ENCODE measurements at places on chromosomes 1 and 21.
A peak's percentile ranks its signal among the peaks of the same experiment; 100 is the strongest.

DNA sequence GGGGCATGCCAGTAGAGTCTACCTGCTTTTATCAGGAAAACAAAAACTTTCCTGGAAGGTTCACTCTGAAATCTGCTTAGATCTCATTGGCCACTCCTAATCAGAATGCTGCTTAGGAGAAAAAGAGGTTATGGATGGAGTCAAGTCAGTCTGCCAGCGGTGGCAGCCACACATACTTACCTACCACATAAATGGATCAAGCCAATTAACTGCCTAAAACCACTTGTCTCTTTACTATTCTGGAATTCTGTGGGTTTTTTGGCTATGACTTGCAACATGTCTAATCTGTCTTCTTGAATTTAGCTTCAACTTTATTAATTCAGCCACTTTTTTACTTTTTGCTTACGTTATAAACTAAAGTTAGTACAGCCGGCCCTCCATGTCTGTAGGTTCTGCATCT is 140.2 kb upstream of the SERTAD4 start:
- no peak for DNase-seq

GRCh38 chr1:222167111-222167510 is 380.8 kb downstream of the HHIPL2 start:
- peak; percentile 40 for DNase-seq

GRCh38 chr1:72281144-72281543 is 1.2 kb downstream of the NEGR1 start:
- peak; percentile 21 for DNase-seq

GRCh38 chr1:67599085-67599484 is 85.9 kb upstream of the GADD45A start:
- DNase-seq, result no peak

GRCh38 chr1:207286786-207287468 is 34.6 kb upstream of the CD55 start:
- DNase-seq, result no peak

- DNase-seq, result no peak
Observed at GRCh38 chr1:234253732-234254131, 119.5 kb upstream of the COA6 start.

DNA sequence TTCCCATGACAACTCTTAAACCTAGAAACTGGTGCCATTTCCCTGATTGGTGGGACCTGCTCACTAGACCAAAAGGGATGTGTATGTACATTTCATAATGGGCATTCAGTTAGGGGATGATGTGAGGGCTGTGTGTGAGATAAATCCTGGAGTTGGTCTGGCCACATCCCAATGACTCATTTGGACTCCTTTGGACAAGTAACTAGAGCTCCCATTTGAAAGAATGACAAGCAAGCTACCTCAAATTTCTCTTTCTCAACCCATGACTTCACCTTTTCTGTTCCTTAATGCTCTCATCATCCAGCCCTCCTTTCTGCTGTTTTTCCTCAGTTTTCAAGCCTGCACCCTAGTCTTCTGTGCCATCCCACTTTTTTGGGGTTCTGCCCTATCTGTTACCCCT is 27.9 kb downstream of the EBNA1BP2 start:
- DNase-seq, result no peak

DNA sequence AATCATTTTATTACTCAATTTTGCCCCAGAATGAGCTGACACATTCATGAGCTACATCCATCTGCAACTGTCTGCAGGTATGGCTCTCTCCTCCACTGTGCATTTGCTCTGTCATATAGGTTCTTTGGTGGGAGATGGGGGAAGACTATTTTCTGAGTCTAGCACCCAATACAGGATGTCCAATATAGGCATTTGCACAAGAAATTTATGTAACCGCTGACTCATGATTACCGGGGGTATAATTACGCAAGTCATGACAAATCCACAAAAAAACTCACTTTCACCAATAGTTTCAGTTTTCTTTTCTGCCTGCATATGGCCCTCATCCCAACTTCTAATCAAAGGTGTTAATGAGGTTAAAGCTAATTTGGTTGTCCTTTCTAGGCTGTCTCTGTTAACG is 17.5 kb upstream of the VSIG8 start:
- DNase-seq, result peak; percentile 36

- DNase-seq, result no peak
Observed at GRCh38 chr1:97258597-97258996, 537.0 kb downstream of the PTBP2 start.

GRCh38 chr1:78715181-78715661 is 65.6 kb downstream of the IFI44 start:
- peak; percentile 41 for DNase-seq

GRCh38 chr1:155131856-155132255 is 3.8 kb upstream of the SLC50A1 start:
- DNase-seq, result no peak

GRCh38 chr1:41844255-41844654 is 74.5 kb downstream of the HIVEP3 start:
- no peak for DNase-seq

GRCh38 chr21:37568916-37569315 is 202.3 kb downstream of the DYRK1A start:
- DNase-seq, result no peak

GRCh38 chr1:180312926-180313325 is 82.9 kb downstream of the LHX4 start:
- DNase-seq, result no peak

GRCh38 chr1:110242062-110242461 is 31.9 kb downstream of the KCNC4 start:
- no peak for DNase-seq

DNA sequence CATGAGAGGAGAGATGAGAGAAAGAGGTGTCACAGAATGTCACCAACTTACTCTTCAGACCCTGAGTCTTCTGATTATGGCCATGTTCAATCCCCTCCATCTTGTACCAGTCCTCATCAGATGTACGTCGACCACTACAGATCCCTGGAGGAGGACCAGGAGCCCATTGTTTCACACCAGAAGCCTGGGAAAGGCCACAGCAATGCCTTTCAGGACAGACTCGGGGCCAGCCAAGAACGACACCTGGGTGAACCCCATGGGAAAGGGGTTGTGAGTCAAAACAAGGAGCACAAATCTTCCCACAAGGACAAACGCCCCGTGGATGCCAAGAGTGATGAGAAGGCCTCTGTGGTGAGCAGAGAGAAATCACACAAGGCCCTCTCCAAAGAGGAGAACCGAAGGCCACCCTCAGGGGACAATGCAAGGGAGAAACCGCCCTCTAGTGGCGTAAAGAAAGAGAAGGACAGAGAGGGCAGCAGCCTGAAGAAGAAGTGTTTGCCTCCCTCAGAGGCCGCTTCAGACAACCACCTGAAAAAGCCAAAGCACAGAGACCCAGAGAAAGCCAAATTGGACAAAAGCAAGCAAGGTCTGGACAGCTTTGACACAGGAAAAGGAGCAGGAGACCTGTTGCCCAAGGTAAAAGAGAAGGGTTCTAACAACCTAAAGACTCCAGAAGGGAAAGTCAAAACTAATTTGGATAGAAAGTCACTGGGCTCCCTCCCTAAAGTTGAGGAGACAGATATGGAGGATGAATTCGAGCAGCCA is 8.0 kb downstream of the ELOA start:
- peak; percentile 77 for DNase-seq

DNA sequence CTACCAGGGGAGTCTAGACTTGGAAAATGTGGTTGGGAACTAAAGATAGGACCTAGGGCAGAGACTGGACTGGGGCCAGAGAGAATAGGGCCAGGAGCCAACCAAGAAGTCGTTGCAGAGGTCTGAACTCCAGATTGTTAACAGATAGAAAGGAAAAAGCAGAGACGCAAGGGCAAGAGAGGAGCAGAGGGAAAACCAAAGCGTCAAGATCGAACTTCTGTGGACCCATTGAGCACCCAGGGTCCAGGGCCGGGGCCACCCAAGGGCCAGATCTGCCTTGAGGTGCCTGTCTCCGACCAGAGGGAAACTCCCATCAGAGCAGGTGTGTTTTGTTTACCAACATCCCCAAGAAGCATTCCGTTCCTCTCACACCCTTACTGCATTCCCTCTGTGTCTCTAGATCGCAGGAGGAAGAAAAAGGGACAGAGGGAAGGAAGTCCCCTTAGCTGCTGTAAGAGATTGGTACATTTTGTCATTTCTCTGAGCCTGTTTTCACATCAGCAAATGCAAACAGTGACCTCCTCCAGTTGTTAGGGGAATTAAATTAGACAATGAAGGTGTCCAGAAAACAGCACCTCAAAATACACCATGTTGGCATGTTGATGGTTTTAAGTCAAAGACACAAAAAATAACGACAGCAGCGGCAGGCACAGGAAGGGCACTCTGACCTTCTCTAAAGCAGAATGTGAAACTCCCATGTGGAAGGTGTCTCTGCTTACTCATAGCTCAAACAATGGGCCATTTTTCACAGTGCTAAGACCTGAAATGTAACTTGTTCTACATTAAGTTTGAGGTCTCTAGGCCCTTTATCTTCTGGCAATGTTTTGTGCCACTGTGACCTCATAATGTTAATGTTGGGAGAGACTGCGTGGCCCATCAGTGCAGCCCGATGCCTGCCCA is 105.8 kb upstream of the RAB4A start:
- DNase-seq, result no peak

- DNase-seq, result no peak
Observed at GRCh38 chr1:245046769-245047168, 108.0 kb upstream of the KIF26B start.

- DNase-seq, result no peak
Observed at GRCh38 chr21:45256912-45257672, 30.6 kb downstream of the POFUT2 start.

DNA sequence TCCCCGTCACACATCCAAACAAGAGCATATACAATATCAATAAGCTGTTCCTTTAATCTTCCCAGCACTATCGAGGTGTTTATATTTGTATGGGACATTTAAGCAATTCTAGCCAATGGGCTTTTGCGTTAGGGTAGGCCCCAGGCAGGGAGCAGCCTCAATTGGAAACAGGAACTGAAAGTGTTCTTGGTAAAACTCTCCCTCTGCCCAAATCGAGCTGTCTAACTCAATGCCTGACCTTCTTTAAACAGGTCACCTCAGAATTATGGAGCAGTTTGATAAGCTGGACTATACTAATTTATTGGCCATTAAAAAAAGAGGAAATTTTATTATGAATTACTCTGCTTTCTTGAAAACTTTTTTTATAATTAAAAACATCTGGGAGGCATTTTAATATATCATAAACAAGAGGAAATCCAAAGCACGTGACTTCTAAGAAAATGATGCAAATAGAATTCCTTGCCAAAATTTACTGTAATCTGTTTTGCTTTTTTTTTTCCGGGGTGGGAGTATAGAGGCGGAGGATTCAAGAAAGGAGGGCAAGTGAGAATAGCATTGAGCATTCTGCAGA is 498.1 kb downstream of the LMO4 start:
- DNase-seq, result peak; percentile 83

GRCh38 chr1:223870617-223871574 is 25.1 kb upstream of the TP53BP2 start:
- peak; percentile 6 for DNase-seq

GRCh38 chr21:32602099-32602498 is 10.1 kb downstream of the CFAP298 start:
- no peak for DNase-seq

DNA sequence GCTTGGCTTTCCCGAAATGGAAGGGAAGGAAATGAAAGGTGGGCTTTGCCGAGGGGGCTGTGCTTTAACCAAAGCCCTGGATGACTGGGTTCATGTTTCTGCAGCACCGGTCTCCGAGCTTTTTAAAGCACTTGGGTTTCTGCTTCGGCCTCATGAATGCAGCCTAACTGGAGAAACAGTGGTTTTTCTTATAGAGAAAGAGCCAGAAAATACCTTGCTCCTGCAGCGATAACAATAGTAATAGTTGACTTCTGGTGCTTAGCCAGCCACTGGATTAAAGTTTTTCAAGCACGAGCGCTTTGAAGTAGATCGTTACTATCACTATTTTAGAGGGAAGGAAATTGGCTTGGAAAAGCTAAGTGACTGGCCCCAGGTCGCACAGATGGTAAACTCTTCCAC is 500 bp upstream of the DOCK7 start:
- DNase-seq, result no peak

DNA sequence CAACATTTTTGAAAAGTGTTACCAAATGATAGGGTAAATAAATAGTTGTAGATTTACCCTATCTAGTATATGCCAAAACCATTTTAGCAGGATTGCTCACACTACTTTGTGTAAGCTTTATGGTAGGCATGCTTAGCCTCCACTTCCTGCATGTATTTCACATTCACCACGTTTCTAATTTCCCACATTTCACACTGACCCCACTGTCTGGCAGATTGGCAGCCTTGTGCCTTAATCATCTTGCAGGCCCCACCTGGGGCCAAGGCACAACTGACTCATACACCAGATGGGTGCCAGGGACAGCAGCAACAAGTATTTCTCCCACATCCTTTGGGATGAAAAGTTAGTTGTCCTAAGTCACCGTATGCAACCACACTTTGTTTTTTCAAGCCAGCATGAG is 21.2 kb upstream of the CENPF start:
- DNase-seq, result peak; percentile 39

DNA sequence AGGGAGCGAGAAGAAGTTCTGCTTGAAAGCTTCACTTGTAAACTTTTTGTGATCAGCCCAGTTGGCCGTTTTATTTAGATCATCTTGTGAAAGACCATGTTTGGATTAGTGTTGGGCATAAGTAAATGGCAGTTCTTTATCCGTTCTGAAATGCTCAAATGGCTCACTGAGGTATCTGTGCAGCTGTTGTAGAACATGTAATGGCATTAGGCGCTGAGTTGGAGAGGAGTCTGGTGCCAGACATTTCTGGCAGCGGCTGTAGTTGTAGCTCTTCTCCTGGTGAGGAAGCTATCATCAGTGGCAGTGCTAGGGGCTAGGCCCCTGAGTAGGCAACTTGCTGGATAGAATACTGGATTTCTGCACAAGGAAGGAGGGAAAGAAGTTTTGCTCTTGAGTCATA is 321.6 kb downstream of the LMO4 start:
- DNase-seq, result no peak

DNA sequence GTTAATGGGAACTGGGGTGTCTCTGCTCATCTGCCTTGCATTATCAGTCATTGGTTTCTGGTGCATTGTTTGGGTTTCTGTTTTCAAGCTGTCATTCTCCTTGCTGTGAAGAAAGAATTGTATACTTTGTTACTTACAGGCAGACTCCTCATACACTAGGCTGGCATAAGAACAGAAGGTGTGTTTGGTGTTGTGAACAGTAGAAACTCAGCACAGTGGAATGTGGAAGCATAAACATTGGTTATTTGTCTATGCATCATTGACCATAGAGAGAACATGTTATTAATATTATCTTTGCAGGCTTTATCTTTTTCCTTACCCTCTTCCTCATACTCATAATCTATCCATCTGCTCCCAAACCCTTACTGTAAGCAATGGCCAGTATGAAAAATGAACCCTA is 18.2 kb downstream of the C1orf87 start:
- DNase-seq, result no peak
